ENCODE measurements at places on chromosomes 5 and 9.

DNA sequence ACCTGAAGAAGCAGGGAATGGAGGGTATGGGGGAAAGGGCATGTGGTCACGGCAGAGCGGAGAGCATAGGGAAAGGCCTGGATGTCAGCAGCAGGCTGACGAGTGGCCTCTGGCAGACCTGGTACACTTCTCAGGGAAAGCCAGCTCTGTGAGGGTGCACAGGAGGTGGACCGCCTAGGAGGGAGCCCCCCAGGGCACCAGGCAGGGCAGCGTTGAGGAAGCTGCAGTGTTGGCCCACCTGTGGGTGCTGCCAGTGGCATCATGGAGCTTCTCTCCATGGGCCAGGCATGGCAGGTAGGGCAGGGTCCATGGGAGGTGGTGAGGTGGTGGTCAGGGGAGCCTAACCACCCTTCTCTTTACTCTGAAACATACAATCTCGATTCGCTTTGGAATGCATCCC is 143.0 kb upstream of the PITX1 start:
- no peak for DNase-seq

DNA sequence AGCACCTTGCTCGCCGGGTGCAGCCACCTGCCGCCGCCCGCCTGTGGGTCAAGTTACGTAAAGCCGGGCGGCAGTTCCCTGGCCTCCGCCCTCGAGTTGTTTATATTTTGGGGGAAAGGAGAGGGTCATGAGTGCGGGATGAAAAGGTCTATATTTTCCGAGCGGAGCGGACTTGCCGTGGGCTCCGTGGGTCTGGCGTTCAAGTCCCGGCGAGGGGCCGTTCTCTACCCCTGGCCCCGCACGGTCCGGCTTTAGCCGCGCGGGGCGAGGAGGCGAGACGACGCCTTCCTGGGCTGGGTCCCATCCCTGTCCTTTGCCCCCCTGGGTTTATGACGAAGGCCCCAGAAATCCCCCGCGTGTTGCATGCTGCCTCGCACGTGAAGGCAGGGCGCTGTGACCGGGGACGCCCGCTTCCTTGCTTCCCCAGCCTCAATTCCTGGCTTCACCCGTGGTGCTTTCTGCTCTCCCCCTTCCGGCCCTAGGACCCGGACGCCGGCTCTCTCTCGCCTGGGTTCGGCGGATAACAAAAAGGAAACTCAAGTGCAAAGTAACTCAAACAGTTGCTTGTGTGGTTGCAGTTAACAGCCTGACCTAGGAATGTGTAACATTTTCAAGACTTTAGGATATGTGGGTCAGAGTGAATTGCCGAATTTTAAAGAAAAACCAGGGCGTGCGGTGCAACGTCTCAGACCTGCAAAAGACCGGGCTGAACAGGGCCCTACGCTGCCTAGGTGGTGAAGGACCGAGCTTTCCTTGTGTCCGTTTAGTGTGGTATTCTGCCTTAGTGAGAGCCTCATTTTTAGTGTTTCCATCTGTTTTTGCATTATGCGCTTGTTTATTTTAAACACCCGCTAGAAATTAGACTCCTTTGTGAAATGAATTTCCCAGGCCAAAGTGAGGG is 810 bp downstream of the VPS13A start:
- DNase-seq = peak; percentile 27

DNA sequence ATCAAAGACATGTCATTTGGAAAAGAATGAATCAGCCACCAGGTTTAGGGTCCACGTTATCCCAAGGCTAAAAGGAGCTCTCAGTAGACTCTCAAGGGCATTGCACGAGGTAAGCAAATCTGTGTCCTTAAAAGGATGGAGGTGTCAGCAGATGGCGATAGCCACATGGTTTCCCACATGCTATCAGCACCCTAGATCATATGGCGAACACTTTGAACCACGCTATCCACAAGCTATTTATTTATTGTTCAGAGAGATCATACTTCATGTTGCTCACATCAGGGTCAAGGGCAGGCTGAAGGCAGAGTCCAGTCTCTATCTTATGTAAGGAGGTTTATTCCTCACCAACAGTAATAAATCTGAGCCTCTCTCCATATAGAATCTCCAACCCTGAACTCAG is 43.7 kb downstream of the CDH6 start:
- no peak for DNase-seq

GRCh38 chr9:85600675-85601263 is 141.0 kb downstream of the AGTPBP1 start:
- DNase-seq = no peak

DNA sequence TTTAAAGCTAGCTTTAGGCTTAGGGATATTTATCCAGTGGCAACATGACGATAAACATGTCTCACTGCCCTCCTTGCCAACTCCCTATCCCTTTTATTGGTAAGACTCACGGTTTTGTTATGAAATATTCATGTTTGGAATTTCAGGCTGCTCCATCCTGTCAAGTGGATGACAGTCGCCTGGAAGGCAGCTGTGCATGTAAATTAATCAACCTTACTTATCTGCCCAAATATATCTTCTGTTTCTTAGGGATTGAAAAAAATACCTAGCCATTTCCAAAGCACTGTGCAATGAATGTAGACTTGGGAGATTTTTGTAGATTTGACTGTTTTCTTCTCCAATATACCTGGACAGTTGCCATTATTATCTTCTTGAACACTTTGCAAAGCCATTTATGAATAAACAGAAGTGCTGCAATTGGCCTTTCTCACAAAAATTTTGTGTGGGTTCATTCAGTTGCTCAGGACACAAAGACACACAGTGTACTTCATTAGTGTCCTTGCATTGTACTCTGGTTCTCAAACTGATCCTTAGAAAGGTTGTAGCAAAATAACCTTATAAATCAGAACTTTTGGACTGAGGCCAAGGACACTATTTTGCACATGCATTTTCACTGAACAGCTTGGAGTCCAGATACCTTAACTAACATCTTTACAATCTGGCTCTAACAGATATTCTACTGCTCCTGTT is 889.4 kb upstream of the SEMA6A start:
- no peak for DNase-seq

- no peak for DNase-seq
Observed at GRCh38 chr9:101691657-101692056, 46.8 kb downstream of the GRIN3A start.

- no peak for DNase-seq
Observed at GRCh38 chr5:136166909-136167308, 26.1 kb downstream of the SMIM32 start.

DNA sequence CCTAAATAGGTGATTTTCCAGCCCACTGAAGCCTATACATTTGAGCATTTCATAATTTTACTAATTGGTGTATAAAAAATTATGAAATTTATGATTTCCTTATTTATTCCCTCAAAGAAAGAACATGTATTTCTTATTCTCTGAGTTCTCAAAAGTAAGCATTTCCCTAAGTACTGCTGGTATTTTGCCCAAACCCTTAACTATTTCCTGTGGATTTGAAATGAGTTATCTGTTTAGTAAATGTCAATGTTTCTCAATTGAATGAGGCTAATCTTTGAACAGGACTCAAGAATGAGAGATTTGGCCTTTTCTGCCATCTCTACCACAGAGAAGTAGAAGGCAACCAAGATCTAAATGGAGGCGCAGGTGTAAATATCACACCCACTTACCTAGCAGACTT is 751.7 kb downstream of the TLE1 start:
- no peak for DNase-seq

- DNase-seq = no peak
Observed at GRCh38 chr5:36417668-36418067, 116.0 kb upstream of the RANBP3L start.

- DNase-seq = no peak
Observed at GRCh38 chr5:8714198-8714597, 831.7 kb downstream of the SEMA5A start.

DNA sequence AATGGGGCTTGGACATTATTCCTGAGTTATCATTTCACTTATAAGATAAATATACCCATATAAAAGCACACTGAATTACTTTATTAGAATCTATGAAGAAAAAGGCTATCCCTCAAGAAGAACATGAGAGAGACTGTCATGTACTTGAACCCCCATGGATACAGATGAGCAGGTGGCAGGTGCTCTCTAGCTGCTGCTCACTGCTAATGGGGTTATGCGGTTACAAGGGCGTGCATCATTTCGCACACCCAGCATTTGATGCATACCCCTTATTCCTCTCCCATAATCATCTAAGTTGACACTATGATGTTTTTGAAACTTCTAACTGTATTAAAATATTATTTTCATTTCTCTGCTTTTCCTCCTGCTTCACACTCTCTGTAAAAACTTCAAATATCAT is 16.4 kb downstream of the ITK start:
- DNase-seq = no peak

GRCh38 chr5:174425271-174425963 is 299.0 kb upstream of the MSX2 start:
- no peak for DNase-seq

- no peak for DNase-seq
Observed at GRCh38 chr5:78647838-78648358, 674 bp downstream of the LHFPL2 start.

GRCh38 chr5:135240781-135241360 is 158.2 kb downstream of the MACROH2A1 start:
- DNase-seq = no peak

DNA sequence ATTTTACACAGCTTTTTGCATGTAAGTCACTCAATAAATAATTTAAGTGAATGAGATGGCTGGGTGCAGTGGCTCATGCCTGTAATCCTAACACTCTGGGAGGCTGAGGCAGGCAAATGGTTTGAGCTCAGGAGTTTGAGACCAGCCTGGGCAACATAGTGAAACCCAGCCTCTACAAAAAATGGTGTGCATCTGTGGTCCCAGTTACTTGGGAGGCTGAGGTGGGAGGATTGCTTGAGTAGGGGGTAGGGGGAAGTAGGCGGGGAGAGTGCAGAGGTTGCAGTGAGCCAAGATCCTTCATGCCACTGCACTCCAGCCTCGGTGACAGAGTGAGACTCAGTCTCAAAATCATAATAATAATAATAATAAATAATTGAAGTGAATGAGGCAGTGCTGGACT is 10.2 kb downstream of the KLF9 start:
- DNase-seq = no peak

Measured in activated T-cell treated with anti-CD3 and anti-CD28 coated beads for 1 hour (primary cell).